ENCODE measurements at places on chromosomes 11 and 22. TPM values are rescaled to one million over a fixed set of nuclear protein-coding genes. Genes with fewer than 3 reads are reported as not detected.

Gene POLR2L
- 229 TPM for total RNA-seq

Gene DEPDC7
- 1.3 TPM for total RNA-seq

Gene POU2AF2
- not detected for total RNA-seq

Gene SLC22A6
- total RNA-seq, result not detected

Gene CLMP
- total RNA-seq, result 178 TPM

Gene MRPL48
- total RNA-seq, result 17.2 TPM

Gene ENDOD1
- total RNA-seq, result 25.9 TPM

Gene ART1
- not detected for total RNA-seq

Gene PLEKHB1
- not detected for total RNA-seq

Gene NRGN
- 0.36 TPM for total RNA-seq

Gene CSTF3
- 15.4 TPM for total RNA-seq

Gene PGA5
- not detected for total RNA-seq

Gene KIAA1671
- 7.4 TPM for total RNA-seq

Gene SYT13
- total RNA-seq, result not detected

Gene FOLR2
- not detected for total RNA-seq

Gene FAT3
- 0.49 TPM for total RNA-seq

Gene SGSM1
- not detected for total RNA-seq

Gene E2F8
- 0.36 TPM for total RNA-seq

Gene INS
- not detected for total RNA-seq

Gene HBB
- not detected for total RNA-seq

Gene TNKS1BP1
- total RNA-seq, result 85.5 TPM

Gene THRSP
- not detected for total RNA-seq
